Cortex of kidney (tissue), 1 donor: ENCODE measurements at places on chromosomes 4 and X.

DNA sequence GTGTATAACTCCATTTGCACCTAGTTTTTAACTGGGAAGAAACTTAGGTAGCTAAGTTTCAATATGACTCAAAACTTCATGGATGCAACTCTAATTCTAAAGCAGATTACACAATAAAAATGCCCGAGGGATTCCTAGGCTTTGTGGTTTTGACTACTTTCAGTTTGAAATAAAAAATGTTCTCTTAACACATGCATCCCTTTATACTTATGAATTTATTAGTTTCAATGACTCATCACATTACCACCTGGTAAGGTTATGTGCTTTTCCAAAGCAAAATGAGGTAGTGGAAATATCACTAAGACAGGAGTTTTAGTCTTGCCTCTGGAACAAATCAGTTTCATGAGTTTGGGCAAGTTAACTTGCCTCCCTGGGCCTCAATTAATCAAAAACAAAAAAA is 125.5 kb downstream of the OPHN1 start:
- DNase-seq: no peak

DNA sequence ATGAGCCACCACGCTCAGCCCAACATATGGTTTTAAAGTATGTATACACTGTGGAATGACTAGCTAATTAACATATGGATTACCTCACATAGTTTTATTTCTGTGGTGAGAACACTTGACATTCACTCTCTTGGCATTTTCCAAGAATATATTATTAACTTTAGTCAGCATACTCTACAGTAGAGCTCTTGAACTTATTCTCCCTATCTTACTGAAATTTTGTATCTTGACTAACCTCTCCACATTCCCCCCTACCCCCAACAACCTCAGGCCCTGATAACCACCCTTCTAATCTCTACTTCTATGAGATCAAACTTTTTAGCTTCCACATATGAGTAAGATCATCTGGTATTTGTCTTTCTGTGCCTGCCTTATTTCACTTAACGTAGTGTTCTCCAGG is 38.6 kb upstream of the AGA start:
- no peak for DNase-seq

GRCh38 chrX:23292354-23292987 is 42.2 kb upstream of the PTCHD1 start:
- DNase-seq: no peak

GRCh38 chrX:18616688-18617406 is 55.1 kb downstream of the RS1 start:
- no peak for DNase-seq

- no peak for DNase-seq
These were observed 234.2 kb downstream of the FRAS1 start for GRCh38 chr4:78291277-78291676.

GRCh38 chr4:2818351-2818939 is 25.2 kb upstream of the ADD1 start:
- no peak for DNase-seq

GRCh38 chr4:20318909-20319277 is 67.2 kb downstream of the SLIT2 start:
- DNase-seq: no peak

GRCh38 chr4:151797131-151797530 is 36.3 kb upstream of the GATB start:
- no peak for DNase-seq

GRCh38 chr4:146182443-146182842 is 6.9 kb downstream of the LSM6 start:
- DNase-seq: no peak

DNA sequence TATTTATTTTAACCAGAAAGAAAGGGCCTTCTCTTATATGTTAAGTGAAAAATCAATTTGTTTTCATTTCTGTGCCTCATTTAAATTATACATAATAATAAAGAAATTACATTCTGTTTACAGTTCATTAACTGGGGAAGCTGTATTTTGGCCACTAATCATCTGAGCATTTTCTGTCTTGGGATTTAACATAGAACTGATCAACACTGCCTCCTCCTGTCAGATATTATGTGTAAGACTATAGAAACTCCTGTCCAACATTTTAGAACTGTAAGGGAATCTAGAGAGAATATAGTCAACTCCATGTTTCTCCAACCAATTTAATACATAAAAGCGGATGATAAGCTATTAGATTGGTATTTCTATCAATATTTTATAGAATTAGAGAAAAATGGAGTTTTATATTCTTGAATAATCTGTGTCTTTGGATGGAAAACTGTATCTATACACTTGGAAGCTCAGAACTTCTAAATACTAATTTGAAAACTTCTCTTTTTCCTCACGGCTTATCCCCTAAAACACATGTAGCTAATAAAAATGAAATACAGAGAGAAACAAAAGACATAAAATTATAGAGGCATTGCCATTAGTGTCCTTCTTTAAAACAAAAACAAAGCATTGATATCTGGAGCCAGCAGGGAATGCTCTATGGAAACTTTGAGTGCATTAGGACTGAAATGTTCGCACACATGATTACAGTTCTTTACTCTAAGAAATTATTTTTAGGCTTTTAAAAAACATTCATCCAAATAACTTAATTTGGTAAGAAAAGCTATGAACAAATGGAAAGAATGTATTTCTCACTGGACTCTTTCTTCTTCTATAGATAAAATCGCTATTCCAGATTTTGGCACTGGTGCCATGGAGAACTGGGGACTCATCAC is 33.1 kb downstream of the ENPEP start:
- DNase-seq: no peak

DNA sequence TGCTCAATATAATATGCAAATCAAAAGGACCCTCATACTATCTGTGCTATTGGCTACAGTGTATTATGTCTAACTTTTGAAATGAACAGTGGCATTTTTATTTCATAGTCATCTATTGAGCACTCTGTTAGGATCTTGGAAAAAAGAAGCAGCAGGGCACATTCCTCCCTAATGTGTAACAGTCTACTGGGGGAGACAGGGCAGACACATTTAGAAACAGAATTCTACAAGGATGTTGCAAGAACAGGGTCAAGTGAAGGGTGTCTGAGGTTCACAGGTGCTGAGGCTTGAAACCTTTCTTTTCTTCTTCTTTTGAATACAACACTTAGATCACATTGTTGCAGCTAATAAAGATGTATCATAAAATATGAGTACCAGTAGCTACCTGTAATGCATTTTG is 129.7 kb upstream of the SLC4A4 start:
- DNase-seq: no peak

DNA sequence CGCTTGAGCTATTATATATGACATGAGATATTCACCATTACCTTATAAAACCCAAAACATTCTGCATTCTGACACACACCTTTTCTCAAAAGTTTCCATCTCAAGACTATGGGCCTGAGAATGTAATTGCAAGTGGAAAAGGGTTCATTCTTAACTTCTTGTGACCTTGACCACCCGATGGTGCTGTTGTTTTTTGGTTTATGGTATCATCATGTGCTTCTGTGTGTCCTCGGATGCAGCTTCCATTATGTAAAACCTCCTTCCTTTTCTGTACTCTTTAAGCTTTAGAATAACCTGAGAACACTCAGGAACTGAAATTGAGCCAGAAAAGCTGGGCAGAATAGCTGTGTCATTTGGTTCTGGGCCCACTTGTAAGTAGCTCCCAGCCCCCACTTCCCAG is 16.2 kb upstream of the PUDP start:
- DNase-seq: no peak

DNA sequence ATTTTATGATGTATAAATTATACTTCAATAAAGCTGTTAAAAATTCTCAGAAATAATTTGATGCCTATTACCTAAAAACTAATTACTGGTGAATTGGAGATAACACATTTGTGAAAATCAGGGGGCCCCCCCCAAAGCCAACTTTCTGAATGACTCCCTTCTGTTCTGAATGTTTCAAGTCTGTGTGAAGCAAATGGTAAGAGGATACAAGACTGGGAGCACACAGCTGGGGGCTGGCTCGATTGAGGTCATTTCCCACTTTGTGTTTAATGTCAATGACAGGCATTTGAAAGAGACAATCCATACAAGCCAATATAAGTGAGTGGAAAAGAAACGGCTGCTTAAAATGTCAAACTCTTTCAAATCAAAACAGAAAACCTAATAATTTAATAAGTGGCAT is 155.8 kb downstream of the SH2D1A start:
- DNase-seq: no peak
